ENCODE measurements at places on chromosomes 13 and 19.
A peak's percentile ranks its signal among the peaks of the same experiment; 100 is the strongest.

GRCh38 chr13:105282406-105283285 is 1252.8 kb downstream of the EFNB2 start:
- no peak for DNase-seq

GRCh38 chr13:41470196-41470595 is 12.8 kb downstream of the RGCC start:
- DNase-seq, result no peak

- no peak for DNase-seq
These were observed 56.2 kb downstream of the ABCC4 start for GRCh38 chr13:95245071-95245470.

GRCh38 chr13:40590112-40590862 is 76.2 kb downstream of the FOXO1 start:
- no peak for DNase-seq

- no peak for DNase-seq
These were observed 399.6 kb downstream of the LMO7 start for GRCh38 chr13:76035711-76036110.

DNA sequence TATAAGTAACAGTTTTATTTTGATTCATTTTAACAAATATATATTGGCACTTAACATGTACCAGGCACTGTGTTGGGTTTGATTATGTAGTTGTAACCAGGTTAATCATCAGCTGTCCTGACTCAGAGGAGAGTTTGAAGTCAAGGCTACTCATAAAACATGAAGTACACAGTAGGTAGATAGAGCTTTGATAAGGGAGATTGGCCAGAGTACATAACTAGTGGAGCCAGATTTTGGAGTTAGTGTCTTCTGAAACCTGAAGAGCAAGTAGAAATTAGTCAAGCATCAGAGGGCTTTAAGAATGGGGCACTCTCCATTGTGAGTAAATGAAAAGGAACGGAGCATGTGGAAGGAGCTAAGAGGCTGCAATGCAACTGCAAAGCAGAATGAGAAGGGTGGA is 333.9 kb downstream of the RFC3 start:
- DNase-seq, result no peak

DNA sequence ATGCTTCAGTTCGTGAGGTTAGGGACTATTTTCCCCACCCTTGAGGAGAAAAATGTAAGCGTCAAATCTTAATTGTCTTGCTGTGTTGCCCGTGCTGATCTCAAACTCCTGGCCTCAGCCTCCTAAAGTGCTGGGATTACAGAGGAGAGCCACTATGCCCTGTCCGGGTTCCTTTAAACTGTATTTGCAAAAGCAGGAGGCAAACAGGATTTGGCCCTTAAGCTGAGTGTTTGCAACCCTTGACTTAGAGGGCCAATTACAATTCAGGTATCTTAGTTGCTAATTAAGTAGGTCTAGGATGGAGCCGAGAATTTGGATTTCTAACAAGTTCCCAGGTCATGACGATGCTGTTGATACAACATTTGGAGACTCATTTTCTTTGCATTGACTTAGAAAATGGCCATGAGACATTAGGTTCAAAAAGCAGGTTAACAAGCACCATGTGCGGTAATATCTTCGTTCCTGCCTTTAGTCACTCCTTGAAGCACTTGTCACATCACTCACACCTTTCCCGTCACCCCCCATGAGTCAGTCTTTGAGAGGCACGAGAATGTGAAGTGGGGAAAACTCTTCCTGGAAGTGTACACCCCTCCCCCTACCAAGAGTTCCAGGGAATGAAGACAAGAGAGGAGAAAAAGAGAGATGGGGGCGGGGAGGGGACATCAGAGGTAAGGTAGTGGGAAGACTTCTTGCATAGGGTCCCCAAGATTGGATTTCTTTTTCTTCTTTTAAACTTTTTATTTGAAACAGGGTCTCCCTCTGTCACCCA is 2.6 kb downstream of the NAPSA start:
- no peak for DNase-seq

DNA sequence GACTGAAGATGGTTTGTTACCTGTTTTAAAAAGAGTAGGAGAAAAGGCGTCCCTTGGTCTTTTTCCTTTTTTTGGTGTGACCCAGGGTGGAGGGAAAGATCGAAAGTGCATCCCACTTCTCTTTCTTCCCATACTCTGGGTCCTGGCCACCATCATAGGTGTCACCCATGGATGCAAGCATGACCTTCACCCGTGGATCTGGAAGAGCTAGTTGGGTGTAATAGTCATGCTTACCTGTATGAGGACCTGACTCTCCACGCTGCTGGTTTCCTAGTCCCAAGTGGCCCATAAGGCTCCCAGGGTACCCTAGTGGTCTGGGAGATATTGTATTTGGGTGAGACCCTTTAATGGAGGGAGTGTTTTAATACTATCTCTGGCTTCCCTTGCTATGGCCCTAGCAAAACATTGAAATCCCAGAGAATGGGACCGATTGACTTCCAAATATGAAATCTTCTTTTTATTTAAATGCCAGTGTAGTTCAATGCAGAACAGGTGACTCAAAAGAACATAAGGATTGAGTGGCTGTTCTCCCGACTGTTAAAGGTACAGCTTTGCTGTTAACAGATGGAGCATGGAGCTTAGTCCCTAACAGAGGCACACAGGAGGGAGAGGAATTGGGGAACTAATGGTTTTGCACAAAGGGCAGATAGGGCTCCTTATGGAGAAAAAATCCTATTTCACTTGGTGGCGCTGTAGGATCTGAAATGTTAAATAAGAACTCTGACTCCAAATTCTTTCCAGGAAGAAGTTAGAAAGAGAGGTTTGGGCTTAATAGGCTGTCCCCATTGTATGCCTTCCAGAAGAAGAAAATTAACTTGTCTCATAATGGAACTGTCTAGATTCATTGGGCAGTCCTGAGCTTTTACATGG is 7.0 kb upstream of the ZNF550 start:
- peak; percentile 19 for DNase-seq

DNA sequence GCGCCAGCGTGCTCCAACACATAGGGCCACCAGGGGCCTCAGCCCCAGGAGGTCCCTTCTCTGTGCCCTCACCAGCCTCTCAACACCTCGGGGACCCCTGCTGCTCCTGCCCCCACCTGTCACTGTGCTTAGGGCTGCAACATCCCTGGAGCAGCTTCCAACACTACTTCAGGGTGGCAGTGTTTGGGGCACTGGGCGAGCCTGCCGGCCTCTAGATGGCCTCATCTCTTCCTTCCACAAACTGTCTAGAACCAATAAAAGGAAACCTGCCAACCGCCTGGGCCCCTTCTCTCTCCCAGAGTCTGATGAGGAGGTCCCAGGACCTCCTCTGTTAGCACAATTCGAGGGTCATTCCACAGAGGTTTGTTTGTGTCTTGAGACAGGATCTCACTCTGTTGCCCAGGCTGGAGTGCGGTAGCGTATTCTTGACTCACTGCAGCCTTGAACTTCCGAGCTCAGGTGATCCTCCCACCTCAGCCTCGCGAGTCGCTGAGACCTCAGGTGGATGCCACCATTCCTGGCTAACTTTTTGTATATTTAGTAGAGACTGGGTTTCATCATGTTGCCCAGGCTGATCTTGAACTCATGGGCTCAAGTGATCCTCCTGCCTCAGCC is 10.1 kb upstream of the SHD start:
- no peak for DNase-seq

DNA sequence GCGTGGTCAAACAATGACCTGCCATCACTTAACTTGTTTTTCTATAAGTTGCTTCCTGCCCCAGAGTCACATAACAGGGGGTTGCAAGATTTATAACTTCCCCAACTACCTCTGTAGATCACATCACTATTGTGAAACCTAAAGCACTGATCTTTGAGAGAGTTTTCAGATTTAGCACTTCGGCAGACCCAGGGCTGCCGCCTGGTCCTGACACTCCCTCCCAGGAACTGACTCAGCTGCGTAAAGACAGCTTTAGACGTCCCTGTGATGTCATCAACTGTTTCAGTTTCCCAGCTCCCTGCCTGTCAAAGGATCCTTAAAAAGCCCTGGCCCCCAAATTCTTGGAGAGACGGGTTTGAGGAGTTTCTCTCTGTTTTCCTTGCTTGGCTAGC is 33.3 kb downstream of the IGFL2 start:
- peak; percentile 12 for DNase-seq

DNA sequence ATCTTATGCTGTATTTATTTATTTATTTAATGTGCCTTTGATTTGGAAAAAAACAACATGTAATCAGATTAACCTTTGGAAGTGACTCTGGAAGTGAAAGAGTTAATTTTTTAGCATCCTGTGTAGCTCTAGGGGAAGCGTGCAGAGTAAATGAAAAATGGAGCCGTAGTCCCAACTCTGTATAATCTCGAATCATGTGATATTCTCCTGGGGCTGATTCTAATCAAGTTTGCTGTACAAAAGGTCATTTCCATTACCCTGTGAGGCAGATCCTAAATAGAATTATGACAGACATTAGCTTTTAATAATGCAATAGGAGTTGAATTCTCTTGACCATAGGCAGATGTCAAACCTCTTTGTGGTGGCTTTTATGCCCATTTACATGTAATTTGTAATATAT is 238.6 kb upstream of the CSNK1A1L start:
- DNase-seq, result no peak

DNA sequence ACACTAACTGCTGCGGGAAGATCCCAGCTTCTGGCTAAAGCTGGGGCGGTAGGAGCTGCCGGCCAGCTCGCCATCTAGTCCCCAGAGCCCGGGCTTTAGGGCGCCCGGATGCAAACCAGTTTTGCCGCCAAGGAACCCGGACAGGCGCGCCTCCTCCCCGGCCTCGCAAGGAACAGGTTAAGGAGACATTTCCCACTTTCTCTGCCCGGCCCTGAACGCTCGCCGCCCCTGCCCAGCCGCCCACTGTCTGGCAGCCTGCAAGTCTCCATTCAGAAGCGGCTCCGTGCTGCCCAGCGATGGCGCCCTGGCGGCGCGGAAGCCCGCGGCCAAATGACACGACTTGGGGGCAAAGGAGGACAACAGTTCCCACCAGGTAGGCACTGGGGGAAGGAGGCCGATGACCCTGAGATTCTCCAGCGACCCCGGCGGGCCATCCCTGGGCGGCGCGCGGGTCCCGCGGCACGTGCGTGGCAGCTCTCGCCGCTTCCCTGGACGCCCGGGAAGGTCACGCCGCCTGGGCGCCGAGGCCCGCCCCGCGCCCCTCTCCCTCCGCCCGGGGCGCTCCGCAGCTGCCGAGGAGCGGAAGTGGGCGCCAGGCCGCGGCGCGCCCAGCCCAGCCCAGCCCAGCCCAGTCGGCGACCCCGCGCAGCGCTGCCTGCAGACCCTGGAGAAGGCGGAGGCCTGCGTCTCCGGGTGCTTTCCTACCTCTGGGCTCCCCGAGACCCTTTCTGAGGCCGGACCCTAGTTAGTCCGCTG is 42.2 kb upstream of the HNRNPA1L2 start:
- no peak for DNase-seq

- no peak for DNase-seq
These were observed at the start of gene GZMM for GRCh38 chr19:543910-544608. GZMM (plus strand) TSS chr19:544053; CDS start chr19:544072, 19 bp downstream.

DNA sequence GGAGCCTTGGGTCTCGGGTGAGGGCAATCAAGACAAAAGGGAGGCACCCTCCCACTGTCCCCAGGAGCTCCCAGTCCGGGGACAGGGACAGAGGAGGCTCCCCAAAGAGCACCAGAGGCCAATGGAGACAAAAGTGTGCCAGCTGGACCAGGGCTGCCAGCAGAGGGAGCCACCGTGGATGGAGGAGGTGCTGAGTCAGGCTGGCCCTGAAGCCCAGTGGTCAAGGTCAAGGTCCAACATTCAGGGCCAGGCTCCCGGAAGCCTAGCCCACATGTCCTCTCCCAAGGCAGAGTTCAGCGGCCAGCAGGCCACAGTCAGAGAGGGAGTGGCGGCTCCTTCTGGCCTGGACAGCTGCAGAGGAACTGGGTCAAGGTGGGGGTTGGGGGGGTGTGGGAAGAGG is 8.4 kb downstream of the COL5A3 start:
- no peak for DNase-seq

Data from HL-60 (cell line).